ENCODE measurements at places on chromosomes 5 and 9.

DNA sequence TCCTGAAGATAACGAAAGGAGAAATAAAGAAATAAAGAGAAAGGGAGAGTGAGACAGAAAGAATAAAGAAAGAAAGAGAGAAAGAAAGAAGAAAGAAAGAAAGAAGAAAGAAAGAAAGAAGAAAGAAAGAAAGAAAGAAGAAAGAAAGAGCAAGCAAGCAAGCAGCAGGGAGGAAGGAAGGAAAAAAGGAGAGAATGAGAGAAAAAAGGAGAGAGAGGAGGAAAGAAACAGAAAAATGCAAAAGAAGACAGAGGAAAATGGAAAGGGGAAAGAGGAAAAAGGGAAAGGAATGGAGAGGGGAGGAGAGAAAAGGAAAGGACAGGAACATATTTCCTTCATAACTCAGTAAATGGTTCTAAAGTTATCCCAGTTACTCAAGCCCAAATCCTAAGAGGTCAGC is 978.8 kb upstream of the CDH9 start:
- no peak for DNase-seq

DNA sequence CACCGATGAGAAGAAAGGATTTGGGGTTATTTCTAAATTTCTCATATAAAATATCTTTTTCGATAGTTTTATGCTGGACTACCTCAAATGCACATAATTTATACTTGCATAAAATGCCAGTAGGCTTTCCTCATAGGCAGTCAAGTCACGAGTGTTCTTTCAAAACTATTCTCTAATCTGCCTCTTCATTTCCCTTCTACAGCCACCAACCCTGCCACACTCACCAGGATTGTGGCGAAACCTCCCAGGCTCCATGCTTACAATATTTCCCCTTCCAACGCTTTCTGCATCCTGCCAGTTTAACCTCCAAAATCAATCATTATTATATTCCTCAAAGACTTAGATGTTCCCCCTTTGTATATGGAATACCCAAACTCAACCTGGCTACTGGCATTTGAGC is 65.4 kb downstream of the FRMD3 start:
- no peak for DNase-seq

DNA sequence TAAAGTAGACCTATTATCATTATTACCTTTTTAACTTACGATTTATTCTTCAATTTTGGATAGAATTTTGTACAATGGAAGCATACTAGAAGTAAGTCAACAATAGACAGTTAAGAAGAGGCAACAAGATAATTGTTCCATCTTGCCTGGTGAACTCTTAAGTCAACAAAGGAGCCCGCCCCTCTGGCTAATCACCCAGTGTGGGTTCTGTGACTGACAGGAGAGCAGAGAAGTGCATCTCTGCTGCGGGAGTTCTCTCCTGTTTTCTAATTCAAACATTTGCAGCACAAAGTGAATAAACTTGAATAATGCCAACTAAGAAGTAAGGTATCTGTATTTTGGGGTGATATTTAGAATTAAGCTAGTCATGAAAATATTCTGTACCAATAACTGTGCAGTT is 6.7 kb upstream of the ISL1 start:
- no peak for DNase-seq

- no peak for DNase-seq
Observed at GRCh38 chr5:89735082-89735481, 674.5 kb downstream of the CETN3 start.

GRCh38 chr5:176536132-176536901 is 885 bp downstream of the RNF44 start:
- DNase-seq = peak; percentile 85

GRCh38 chr5:9381464-9381863 is 164.4 kb downstream of the SEMA5A start:
- DNase-seq = no peak

- DNase-seq = no peak
Observed at GRCh38 chr5:7078901-7079300, 317.0 kb upstream of the ADCY2 start.

DNA sequence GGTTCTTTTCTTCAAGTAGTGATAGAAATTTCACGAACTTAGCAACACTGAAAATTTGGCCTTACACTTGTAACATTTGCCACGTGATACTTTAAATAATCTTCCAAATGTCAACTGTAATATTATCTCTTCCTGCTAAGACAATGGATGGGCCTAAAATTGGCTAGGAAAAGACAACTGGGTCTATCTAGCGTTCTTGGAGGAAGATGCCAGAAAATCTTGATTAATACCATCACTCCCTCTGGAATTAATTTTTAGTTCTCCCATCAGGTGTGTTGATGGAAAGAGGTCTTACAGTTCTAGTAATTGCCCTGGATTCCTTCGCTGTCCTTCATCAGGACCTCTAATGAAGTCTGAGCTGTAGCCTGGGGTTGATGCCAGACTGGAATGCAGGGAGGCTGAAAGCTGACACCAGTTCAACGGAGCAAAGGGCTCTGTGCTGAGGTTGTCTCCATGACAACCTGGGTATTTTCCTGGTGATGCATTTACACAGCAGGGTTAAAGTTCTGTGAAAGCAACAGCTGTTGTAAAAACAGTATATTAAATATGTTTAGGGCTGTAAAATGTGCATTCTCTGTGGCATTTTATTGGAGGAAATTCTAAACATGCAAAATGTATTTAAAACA is 92.3 kb downstream of the GAS1 start:
- no peak for DNase-seq

DNA sequence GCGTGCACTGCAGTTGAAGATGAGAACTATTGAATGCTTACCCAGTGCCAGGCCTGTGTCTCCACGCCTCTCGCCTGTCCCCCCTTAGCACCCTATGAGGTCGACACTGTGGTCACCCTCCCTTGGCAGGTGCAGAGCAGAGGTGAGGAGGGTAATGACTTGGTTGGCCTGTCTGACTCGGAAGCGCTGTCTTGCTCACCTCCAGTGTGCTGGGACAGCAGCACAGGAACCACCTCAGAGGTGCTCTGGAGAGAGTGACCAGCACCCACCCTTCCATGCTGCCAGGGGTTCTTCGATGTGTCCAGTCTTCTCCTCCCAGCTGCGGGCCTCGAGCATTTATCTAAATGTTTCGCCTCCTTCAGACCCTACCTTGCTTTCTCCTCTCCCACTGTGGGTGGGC is 178.3 kb upstream of the IRX2 start:
- DNase-seq = no peak

GRCh38 chr5:51389288-51389576 is 6.0 kb downstream of the ISL1 start:
- DNase-seq = no peak

DNA sequence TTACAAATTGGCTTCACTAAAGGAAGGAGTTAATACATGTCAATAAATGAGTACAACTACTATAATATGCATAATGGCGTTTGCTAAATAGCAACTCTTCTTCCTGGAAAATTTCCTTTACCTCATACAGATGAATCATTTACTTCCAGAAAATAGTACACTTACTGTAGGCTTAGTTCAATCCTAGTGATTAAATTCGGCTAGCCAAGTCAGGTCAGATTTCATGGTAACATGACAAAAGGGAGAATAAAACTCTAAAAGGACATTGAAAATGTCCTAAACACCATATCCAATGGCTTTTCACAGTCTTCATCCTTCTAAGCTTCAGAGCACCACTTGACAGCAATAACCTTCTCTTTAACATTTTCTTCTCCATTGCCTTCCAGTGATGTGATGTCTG is 42.1 kb upstream of the ZFAND5 start:
- DNase-seq = no peak

- DNase-seq = no peak
Observed at GRCh38 chr9:105070176-105070575, 142.2 kb upstream of the ABCA1 start.

DNA sequence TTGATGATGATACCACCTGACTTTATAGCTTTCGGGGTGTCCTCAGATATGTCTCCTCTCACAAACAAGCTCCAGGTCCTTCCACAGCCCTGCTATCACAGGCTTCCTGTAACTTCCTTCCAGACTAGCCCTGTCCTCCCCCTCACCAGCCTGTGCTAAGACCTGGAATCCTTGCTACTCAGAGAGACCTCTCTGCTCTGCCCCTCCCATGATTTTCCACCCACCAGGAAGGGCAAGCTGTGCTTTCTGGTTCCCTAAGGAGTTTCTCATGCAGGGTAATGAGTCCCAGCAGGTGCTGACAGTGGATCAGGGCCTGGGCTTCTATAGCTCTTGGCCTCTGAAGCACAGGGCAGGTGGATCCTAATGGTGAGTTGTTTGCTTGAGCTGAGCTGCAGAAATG is 86.9 kb downstream of the AOPEP start:
- no peak for DNase-seq

- peak; percentile 78 for DNase-seq
Observed at GRCh38 chr9:128160603-128160987, 530 bp downstream of the BBLN start.

DNA sequence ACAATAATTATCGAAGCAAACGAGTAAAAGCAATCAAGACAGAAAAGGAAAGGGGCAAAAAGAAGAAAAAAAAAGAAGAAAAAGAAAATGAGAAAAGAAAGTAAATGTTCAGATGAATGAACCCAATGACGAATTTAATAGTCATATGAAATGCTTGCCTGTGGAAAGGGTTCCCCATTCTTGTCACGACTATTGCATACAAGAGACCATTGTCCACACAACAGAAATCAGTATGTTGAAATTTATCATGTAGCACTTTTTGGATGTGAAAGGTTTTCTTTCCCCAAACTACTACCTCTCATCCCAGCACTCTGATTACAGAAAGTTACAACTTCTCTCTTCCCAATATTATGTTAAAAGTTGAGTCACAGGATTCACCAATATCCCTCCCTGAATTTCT is 162.4 kb downstream of the ZDHHC21 start:
- DNase-seq = no peak

DNA sequence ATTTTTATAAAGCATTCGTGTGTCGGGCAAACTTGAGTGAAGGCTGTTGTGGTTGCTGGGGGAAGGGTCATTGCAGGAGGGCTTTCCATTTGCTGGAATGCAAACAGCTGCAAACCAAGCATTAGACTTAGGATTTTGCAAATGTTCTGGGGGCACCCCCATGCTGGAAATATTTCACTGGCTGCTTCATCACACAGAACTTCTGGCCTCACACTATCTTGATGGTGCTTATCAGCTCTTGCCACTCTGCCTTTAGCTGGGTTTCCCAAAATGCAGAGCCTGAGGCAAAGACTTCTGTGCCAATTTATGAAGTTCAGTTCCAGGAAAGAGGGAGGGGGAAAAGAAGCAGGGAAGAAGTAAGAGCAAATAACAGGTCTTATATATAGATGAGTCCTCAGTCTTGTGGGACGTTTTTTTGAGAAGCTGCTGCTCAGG is 8.6 kb upstream of the COL15A1 start:
- DNase-seq = no peak

DNA sequence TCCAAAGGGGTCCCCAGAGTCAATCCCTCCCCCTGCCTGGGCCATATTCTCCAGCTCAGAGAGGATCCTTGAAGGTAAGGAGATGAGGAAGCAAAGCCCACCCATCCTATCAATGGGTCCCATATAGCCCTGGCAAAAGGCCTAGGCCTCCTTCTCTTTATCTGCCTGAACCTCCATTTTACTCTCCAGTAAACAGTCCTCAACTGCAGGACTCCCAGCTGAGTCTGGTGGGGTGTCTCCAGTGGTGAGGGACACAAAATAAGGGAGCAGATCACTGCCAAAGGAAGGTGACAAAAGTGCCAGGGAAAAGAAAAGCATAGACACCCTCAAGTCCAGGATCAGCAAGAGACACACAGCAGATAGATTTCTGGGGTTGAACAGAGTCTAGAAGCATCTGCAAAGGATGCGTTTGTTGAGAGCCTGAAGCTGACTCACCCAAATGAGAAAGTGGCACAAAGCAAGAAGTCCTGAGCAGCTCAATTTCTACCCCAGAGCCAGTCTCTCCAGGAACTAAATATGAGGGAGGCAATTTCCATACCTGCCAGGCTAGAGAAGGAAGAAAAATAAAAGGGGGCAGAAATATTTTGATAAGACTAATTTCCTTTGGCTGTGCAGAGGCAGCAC is 2.7 kb upstream of the EBF1 start:
- no peak for DNase-seq

DNA sequence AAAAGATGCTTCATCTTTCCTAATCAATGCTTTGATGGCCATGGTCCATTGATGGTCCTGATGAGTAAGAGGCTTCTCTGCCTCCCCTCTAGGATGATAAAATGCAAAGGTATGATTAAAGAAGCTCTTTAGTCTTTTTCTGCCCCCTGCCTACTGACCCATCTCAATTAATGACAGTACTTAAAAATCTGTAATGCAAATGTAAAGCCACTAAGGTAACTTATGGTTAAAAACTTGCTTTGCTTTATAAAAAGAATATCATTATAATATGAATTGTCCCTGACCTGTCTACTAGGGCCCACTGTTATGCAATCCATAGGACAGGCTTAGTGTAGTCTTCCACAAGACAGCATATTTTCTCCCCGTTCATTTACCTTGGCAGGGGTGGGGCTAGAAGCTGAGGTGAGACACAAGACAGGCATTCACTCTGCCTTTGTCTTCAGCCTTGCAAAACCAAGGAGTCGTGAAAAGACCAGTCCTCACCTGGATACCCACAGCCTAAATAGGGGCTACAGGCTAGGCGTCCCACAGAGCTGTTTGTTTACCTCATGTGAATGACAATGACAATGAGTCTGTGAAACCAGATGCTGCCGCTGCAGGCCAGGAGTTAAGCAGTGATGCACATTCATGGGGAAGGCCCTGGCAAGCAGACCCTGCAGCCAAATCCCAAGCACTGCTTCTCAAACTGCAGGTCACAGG is 60.4 kb downstream of the BNC2 start:
- DNase-seq = no peak

DNA sequence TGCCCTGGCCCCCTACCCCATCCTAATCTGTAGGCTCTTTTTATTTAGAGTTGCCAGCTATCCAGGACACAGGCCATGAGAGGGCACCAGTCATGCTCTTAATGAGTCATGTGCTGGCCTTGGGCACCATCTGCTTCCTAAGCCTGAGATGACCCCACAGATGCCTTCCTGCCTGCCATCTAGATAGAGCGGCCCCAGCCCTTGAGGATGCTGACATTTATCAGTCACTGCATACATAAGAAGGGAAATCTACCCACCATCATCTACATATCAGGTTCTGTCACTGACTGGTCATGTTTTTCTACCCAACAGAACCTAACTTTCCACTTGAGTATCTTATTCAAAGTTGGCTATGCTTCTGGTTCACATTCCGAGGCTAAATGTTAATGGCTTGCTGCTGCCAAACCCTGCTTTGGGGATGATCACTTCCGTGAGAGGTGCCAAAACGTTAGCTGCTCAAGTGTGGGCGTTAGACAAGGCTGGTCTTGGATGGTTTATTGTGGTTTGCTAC is 49.9 kb upstream of the TTC23L start:
- DNase-seq = no peak

GRCh38 chr5:14977058-14977685 is 105.6 kb upstream of the ANKH start:
- DNase-seq = no peak

- peak; percentile 69 for DNase-seq
Observed at GRCh38 chr9:93059011-93059714, 662 bp downstream of the SUSD3 start.

- no peak for DNase-seq
Observed at GRCh38 chr5:138972230-138972629, 97.1 kb upstream of the LRRTM2 start.

DNA sequence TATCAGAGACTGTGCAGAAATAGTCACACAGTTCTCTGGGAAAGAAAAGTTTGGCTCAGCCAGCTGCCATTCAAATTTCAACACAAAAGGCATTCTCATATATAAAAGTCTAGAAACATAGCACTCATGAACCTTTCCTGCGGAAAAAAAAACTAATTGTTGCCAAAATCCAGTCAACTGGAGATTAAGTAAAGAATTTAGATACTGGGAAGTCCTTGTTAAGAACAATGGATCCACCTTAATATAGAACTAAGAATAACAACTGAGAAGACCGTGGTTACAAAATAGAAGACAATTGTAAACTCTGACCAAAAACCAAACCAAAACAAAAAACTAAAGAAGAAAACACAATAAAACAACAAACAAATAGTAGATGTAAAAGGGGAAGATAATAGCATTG is 238.8 kb upstream of the PCSK5 start:
- no peak for DNase-seq
